A549 treated with CORT108297 at 1 μM for 4 hours (cell line): ENCODE measurements at places on chromosomes 4 and X. TPM values are rescaled to one million over a fixed set of nuclear protein-coding genes. Genes with fewer than 3 reads are reported as not detected.

SETD7 gene
- 35.4 to 42.1 TPM (median 39.0 TPM) in 5 replicates for total RNA-seq

NCAPG gene
- 25.6 to 28.3 TPM (median 27.2 TPM) in 5 replicates for total RNA-seq

USP17L11 gene
- not detected in 5 replicates for total RNA-seq

CCKAR gene
- total RNA-seq = not detected in 5 replicates

GPR34 gene
- total RNA-seq = 0.05 TPM in 2 of 5 replicates, not detected in the others

PCYT1B gene
- total RNA-seq = not detected in 5 replicates

HUWE1 gene
- total RNA-seq = 64.1 to 74.7 TPM (median 70.1 TPM) in 5 replicates

NOA1 gene
- 14.0 to 17.5 TPM (median 16.5 TPM) in 5 replicates for total RNA-seq

NPY2R gene
- 0.02 to 0.06 TPM (median 0.03 TPM) in 5 replicates for total RNA-seq

POLA1 gene
- 10.3 to 13.1 TPM (median 11.7 TPM) in 5 replicates for total RNA-seq

TAF7L gene
- total RNA-seq = 0.07 to 0.16 TPM (median 0.10 TPM) in 5 replicates

NRK gene
- not detected in 5 replicates for total RNA-seq

NELFA gene
- 19.5 to 26.6 TPM (median 24.3 TPM) in 5 replicates for total RNA-seq

FAM53A gene
- total RNA-seq = 0.50 to 1.4 TPM (median 0.77 TPM) in 5 replicates

PLXNB3 gene
- 1.6 to 4.2 TPM (median 3.6 TPM) in 5 replicates for total RNA-seq

GPRIN3 gene
- total RNA-seq = 2.8 to 5.9 TPM (median 4.7 TPM) in 5 replicates

ADGRG4 gene
- not detected in 5 replicates for total RNA-seq

SMIM31 gene
- total RNA-seq = 0.02 to 0.21 TPM (median 0.09 TPM) in 5 replicates

STBD1 gene
- total RNA-seq = 8.0 to 9.6 TPM (median 8.6 TPM) in 5 replicates

HPGDS gene
- not detected in 5 replicates for total RNA-seq

ATOH1 gene
- total RNA-seq = not detected in 5 replicates

CDX4 gene
- not detected in 5 replicates for total RNA-seq

LRAT gene
- 0.05 to 0.30 TPM in 2 of 5 replicates, not detected in the others for total RNA-seq

GLOD5 gene
- not detected in 5 replicates for total RNA-seq

NXF2B gene
- total RNA-seq = not detected in 5 replicates

C4orf36 gene
- total RNA-seq = 0.88 to 1.6 TPM (median 1.4 TPM) in 5 replicates

TEX13B gene
- total RNA-seq = not detected in 5 replicates

HHIP gene
- 0.57 to 1.0 TPM (median 0.64 TPM) in 5 replicates for total RNA-seq

RAB9B gene
- total RNA-seq = 0.02 to 0.05 TPM (median 0.03 TPM) in 3 of 5 replicates, not detected in the others

FBXO8 gene
- total RNA-seq = 8.4 to 11.1 TPM (median 10.1 TPM) in 5 replicates

SSX4B gene
- not detected in 5 replicates for total RNA-seq

SLC26A1 gene
- total RNA-seq = 0.10 to 0.34 TPM (median 0.23 TPM) in 5 replicates

ARMCX2 gene
- 0.08 to 0.11 TPM in 2 of 5 replicates, not detected in the others for total RNA-seq

IL2 gene
- not detected in 5 replicates for total RNA-seq

BEX1 gene
- not detected in 5 replicates for total RNA-seq

POLN gene
- total RNA-seq = 0.51 to 1.2 TPM (median 0.69 TPM) in 5 replicates

TMEM128 gene
- total RNA-seq = 9.7 to 12.2 TPM (median 11.7 TPM) in 5 replicates

FOXR2 gene
- not detected in 5 replicates for total RNA-seq

NIPAL1 gene
- 0.68 to 1.1 TPM (median 0.86 TPM) in 5 replicates for total RNA-seq

EVC gene
- 8.7 to 15.2 TPM (median 12.6 TPM) in 5 replicates for total RNA-seq

MGAT4D gene
- total RNA-seq = not detected in 5 replicates

SLC6A14 gene
- total RNA-seq = not detected in 5 replicates

MAGEB17 gene
- total RNA-seq = not detected in 5 replicates

KLHL4 gene
- 3.1 to 4.1 TPM (median 3.6 TPM) in 5 replicates for total RNA-seq

OTUD6A gene
- not detected in 5 replicates for total RNA-seq

WDR17 gene
- total RNA-seq = 1.4 to 2.2 TPM (median 1.9 TPM) in 5 replicates

TMEM144 gene
- 3.0 to 4.7 TPM (median 3.5 TPM) in 5 replicates for total RNA-seq

REPS2 gene
- 0.68 to 1.0 TPM (median 0.78 TPM) in 5 replicates for total RNA-seq
